Activated naive CD4-positive, alpha-beta T cell treated with anti-CD3 and anti-CD28 coated beads, Interleukin-2, amount 50 U/mL, for 16 hours (primary cell): ENCODE measurements at places on chromosomes 11 and 22.

GRCh38 chr22:20968281-20968977 is 1.4 kb downstream of the AIFM3 start:
- no peak for DNase-seq

- DNase-seq: no peak
These were observed 1.5 kb upstream of the GRM5 start for GRCh38 chr11:89067264-89067663.

DNA sequence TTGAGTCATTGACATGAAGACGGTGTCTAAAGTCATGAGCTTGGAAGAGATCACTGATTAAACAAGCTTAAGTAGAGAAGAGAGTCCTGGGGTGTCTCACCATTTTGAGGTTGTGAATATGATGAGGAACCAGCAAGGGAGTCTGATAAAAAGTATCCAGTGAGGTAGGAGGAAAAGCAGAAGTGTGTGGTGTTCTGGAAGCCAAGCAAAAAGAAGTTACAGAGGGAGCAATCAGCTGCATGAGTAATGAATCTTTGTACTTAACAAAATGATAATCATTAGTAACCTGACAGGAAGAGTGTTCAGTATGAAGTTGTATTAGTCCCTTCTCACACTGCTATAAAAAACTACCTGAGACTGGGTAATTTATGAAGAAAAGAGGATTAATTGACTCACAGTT is 131.3 kb downstream of the C11orf87 start:
- DNase-seq: no peak

DNA sequence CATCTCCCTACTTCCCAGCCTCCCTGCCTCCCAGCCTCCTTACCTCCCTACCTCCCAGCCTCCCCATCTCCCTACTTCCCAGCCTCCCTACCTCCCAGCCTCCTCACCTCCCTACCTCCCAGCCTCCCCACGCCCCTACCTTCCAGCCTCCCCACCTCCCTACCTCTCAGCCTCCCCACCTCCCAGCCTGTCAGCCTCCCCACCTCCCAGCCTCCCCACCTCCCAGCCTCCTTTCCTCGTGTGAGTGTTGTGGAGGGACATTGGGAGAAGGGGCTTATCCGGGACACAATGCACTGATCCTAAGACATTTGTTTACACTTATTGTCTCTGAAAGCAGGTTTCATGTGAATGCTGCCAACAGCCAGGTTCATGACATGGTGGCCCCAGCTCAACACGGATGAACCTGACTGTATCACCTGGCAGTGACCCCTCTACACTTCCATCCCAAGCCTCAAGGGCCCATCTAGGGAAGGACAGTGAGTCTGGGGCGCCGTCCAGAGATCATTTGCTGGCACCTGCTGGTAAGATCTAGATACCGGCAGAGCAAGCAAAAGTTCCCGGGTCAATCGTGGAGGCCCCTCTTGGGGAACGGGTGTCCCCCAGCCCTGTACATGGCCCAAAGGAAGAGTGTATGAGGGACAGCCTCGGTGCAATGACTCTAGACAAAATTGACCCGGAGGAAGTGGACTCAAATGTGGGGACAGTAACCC is 34.5 kb upstream of the TH start:
- DNase-seq: no peak

GRCh38 chr11:30230714-30231113 is at the start of gene FSHB:
Gene FSHB, plus strand, starts transcription at chr11:30231014. Its CDS starts 889 bp downstream, at chr11:30231903.
- DNase-seq: no peak

GRCh38 chr22:50112151-50113118 is 22.6 kb downstream of the MOV10L1 start:
- DNase-seq: no peak

- no peak for DNase-seq
These were observed 20.3 kb upstream of the TENM4 start for GRCh38 chr11:79461144-79461543.

DNA sequence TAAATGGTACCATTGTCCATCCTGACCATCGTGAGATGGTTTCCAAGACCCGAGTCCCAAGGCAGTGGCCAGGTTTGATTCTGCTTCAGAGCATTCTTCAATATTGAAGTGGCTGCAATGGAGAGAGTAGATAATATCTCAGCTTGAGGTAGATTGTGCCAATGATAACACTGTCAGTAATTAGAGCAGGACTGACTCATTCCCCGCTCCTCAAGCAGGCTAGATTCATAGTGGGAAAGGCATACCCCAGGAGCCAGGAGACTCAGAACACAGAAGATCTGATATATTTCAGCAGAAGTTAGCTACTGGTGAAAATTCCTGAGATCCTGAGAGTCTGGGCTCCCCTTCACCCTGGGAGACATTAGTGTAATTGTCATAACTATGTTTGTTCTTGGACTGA is 55.6 kb upstream of the LARGE1 start:
- DNase-seq: no peak

GRCh38 chr11:133123796-133124195 is 408.5 kb downstream of the OPCML start:
- no peak for DNase-seq

DNA sequence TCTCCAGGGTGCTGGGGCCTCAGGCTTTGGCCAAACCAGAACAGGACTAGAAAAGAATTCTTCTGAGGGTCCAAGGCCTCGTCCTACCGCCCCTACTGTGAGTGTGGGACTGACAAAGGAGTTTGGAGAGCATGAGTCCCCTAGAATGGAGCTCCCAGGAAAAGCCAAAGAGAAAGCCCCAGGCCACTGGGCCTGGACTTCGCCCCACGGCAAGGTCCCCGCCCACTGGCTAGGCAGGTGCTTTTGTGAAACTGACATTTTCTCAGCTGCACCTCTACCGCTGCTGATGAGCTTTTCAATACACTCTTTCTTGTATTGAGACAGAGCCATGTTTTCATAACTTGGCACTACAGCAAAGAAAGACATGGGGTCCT is 9.7 kb upstream of the FGF3 start:
- no peak for DNase-seq

GRCh38 chr11:68150037-68150436 is 28.8 kb upstream of the CHKA start:
- no peak for DNase-seq

DNA sequence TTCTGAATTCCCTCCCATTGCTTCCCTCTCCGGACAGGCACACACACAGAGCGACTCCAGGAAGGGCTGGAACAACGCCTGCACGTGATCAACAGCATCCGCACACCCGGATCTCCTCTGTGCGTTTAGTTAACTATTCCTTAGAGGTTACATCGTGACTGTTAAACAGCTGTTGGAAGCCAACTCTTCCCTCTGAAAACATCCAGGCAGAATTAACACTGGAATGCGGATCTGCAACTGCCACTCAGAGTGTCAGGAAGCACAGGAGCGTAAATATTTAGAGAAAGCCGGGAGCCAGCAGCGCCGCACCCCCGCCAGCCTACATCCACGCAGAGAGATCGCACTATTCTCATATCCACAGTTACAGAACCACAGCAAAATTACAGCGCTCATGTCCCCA is 46.2 kb downstream of the SHANK2 start:
- DNase-seq: no peak

- no peak for DNase-seq
These were observed 423.9 kb downstream of the SOX6 start for GRCh38 chr11:15932417-15932816.

DNA sequence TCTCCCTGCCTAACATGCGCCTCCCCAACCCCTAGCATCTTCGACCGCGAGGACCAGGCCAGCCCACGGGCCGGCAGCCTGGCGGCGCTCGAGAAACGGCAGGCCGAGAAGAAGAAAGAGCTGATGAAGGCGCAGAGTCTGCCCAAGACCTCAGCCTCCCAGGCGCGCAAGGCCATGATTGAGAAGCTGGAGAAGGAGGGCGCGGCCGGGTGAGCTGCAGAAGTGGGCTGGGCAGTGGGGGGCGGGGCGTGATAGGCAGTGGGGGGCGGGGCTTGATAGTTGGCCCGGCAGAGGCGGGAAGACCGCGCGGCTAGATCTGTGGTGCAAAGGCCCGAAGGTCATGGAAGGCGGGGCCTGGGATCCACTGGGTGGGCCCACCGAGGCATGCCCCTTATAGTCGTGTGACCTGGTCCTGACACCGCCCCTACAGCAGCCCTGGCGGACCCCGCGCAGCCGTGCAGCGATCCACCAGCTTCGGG is 8.7 kb downstream of the SELENOM start:
- DNase-seq: no peak

DNA sequence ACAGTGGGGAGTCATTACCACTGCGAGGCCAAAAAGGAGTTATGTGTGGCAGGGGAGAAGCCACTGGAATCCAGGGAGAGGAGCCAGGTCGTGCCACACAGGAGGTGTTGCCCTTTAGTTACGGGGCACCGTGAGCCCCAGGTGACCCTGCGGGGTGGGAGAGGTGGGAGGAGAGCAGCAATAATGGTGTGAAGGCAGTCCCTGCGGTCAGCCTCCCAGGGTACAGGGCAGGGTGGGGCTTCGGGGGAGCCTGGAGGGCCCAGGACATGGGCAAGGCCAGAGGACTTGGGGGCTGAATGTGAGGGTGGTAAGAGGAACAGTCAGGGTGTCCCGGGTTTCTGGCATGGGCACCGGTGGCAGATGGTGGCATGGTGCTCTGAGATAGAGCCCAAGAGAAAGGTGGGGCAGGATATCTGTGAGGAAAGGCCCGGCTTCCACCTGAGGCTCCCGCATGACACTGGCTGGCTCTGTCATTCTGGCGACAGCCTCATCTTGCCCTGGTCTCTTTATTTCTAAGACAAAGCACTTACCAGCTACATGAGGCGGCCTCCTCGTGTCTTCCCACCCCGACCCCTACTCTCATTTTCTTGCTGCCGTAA is 82.6 kb upstream of the LMO1 start:
- no peak for DNase-seq

DNA sequence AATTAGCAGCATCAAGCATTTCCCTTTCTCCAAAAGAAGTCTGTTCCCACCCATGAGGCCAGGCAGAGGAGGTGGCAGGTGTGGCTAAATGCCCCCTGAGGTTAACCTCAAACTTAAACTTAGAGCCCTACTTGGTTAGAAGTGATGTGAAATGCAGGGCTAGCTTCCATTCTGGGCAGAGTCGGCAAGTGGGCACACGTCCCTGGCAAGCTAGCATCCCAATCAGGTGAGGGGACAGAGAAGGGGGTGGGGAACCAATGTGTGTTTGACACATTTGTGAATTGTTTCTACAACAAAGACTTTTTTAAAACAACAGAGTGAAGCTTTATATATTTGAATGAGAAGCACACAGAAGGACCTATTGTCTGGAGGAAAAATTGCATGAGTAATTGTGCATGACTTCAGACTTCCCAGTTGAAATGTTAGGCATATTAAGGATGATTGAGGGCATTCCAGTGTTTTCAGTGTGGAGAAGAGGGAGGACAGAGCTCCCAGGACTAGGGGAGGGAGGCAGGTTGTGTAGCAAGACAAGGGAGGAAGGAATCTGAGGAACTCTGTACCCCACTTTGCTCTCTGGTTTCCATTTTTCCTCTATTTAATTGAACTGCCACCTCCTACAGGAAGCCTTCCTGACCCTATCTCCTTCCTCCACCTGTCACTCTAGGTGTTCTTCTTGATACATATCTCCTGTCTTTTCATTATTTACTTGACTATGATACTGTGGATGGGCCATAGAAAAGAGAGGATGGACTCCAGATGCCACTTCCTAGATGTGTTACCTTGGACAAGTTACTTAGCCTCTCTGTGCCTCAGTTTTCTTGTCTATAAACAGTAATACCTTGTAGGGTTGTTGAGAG is 83.3 kb upstream of the PICALM start:
- DNase-seq: no peak

- DNase-seq: no peak
These were observed 3.5 kb downstream of the ARRB1 start for GRCh38 chr11:75347781-75348566.

DNA sequence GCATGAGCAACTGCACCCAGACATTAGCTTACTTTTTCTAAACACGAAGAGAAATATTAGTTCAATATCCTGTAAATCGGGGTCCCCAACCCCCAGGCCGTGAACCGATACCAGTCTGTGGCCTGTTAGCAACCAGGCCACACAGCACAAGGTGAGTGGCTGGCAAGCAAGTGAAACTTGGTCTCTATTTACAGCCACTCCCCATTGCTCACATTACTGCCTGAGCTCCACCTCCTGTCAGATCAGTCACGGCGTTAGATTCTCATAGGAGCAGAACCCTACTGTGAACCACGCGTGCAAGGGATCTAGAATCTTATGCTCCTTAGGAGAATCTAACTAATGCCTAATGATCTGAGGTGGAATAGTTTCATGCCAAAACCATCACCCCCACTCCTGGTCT is 27.8 kb upstream of the DEPDC7 start:
- no peak for DNase-seq

GRCh38 chr11:25758145-25758661 is 573.7 kb upstream of the ANO3 start:
- no peak for DNase-seq

GRCh38 chr11:4606231-4607015 is 1.6 kb downstream of the TRIM68 start:
- no peak for DNase-seq

DNA sequence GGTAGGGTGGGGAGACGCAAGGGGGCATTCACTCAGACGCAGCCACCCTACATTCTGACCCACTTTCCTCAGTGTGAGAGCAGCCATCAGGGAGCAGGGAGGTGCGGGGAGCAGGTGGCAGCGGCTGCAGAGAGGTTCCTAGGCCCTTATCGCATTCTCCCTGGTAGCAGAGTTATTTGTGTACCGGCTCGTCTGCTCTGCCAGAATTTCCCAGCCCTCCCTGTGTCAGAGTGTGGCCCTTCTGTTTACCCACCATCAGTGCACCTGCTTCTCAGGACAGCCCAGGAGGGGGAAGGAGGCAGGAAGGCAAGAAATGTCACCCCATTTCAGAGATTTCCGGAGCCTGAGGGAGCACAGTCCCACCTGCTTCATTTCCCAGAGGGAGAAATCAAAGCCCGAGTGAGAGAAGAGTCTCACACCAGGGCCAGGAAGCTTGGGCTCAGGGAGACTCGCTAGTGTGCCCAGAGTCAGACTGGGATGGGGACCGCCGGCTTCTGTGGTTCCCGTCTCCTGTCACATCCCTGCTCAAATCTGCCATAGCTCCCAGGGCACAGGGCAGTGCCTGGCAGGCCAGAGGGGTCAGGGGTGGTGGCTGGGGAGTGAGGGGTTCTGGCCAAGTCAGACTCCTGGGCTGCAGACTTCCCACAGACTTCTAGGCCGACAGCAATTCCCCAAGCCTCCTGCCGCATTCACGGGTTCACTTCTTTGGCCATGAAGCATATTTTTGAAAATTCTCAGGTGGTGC is 49.7 kb downstream of the ARRB1 start:
- DNase-seq: no peak

DNA sequence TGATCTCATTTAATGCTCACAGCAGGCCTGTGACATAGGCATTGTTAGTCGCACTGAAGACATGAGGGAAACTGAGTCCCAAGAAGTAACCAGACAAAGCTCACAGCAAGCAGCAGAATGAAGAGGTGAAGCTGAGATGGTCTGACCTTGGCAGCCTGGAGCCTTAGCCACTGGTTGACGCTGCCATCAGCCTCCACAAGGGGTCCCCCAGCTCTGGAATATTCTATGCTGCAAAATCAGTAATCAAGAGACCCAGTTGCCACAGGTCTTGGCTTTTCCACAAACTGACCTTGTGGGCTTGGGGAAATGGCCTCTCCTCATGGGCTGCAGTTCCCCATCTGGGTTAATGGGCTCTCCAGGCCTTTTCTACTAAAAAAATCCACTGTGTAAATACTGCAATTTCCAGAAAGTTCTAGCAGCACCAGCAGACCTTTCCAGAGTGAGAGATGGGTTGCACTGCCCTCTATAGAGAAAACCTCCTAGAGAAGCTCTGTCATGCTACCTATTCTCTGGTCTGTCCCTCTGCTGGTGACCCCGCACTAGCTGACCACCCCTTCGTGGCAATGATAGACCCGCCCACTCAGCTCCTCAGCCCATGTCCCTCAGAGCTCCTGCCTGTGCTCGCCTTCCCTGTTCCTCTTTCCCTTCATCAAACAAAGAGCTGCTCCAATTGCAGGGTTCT is 22.6 kb upstream of the ISX start:
- no peak for DNase-seq
